T-helper 1 cell (primary cell): ENCODE measurements at places on chromosomes 3 and 15.

- no peak for DNase-seq
Observed at GRCh38 chr3:111926266-111926676, 52.6 kb upstream of the ABHD10 start.

DNA sequence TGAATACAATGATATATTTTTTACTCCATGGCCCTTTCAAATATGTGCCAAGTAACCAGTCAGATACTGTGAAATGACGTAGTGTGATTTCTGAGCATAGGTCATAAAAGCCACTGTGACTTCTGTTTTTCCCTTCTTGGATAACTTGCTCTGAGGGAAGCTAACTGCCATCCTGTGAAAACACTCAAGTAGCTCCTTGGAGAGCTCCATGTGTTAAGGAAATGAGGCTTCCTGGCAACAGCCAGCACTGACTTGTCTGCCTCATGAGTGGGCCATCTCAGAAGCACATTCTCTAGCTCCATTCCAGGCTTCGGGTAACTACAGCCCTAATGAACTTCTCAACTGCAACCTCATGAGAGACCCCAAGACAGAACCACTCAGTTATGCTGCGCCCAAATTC is 9.5 kb upstream of the CCDC80 start:
- no peak for DNase-seq

- no peak for DNase-seq
Observed at GRCh38 chr3:129107793-129108192, 13.8 kb downstream of the RAB43 start.

- DNase-seq, result no peak
Observed at GRCh38 chr15:43505738-43506137, 11.7 kb upstream of the MAP1A start.

- DNase-seq, result no peak
Observed at GRCh38 chr3:72776-73175, 123.8 kb upstream of the CHL1 start.

- DNase-seq, result no peak
Observed at GRCh38 chr3:155595371-155595770, 149.5 kb downstream of the PLCH1 start.

GRCh38 chr15:41892621-41893421 is 1.0 kb downstream of the SPTBN5 start:
- no peak for DNase-seq

DNA sequence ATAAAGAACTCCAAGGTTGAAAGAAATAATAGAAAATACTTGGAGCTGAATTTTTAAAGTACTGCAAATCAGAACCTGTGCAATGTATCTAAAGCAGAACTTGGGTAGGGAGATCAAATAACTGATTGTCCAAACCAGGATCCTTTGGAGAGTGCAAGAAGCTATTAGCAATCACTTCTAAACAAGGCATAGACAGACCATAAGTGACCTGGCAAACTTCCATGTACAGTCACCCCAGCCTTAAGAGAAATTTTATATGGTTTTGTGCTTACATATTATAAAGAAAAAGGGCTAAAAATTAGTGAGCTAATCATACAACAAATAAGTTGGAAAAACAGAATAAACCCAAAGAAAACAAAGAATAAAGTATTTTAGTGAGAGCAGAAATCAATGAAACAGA is 35.2 kb downstream of the ETV5 start:
- DNase-seq, result no peak

- no peak for DNase-seq
Observed at GRCh38 chr3:11690863-11691766, 47.4 kb upstream of the VGLL4 start.

GRCh38 chr3:139529662-139530061 is 9.9 kb downstream of the RBP1 start:
- DNase-seq, result no peak

DNA sequence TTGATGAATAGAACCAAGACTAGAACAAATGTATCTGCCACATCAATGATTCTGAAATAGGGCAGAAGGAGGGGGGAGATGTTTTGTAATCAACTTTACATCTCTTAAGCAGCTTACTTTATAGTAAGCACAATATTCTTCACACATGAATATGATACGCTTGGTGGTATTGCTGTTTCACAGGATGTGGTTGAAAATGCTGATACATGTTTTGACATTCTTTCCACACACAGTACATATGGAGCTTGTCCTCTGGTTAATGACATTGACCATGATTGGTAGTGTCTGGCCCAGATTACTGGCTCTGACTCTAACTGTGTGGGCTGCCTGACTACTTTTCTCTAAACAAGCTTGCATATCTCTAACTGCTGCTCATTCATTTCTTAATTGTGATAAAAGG is 168.9 kb downstream of the KLHL25 start:
- no peak for DNase-seq

- DNase-seq, result no peak
Observed at GRCh38 chr15:101613130-101614000, 38.8 kb downstream of the TM2D3 start.

DNA sequence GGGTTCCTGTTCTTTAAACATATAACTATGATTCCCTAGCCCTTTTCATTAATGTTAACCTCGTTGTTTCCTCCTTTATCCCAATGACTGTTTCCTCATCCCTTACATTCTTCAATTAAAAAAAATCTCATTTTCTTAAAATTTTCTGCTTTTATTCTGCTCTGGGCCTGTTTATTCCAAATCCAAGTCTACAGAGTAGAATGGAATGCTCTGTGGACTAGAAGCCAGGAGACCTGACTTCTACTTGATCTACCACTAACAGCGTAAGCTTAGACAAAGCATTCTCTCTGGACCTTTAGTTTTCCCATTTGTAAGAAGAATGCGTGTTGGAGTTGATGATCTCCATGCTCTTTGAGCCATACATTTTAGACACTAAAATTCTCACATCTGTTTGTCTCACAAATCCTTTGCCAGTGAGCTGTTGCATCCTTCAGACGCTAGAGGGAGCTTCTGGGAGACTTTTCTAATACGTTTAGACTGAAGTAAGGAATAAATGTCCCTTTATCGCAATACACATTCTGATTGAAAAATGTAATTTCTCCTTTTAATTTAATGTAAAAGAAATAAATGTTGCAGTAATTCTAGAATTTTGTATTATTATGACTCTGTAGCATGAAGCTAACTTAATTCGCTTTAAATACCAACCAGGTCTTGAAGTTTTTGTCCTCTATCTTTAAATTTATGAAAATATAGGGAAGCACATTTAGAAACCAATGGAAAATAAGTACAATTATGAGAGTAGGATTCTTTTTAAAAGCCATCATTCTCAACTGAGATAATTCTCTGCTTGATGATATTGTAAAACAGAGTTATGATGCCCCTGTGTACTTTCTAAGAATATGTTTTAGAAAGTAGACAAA is 21.7 kb upstream of the GMNC start:
- peak; percentile 3 for DNase-seq

DNA sequence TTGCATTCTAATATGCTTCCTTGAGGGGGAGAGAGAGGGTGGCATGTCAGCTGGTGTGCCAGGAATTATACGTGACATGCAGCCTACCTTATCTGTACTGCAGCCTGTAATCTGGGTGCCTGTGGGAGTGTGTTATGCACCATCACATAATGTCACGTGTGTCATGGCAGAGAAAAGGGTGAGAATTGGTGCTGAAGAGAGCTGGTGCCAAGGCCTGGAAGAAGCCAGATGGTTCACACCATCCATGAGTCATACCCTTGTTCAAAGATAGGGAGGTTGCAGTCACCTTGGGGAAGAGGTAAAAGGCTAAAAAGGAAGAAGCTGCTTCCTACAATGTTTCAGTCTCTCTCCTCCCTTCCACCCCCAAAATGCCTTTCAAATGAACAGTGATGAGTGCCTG is 5.3 kb downstream of the BRPF1 start:
- no peak for DNase-seq

DNA sequence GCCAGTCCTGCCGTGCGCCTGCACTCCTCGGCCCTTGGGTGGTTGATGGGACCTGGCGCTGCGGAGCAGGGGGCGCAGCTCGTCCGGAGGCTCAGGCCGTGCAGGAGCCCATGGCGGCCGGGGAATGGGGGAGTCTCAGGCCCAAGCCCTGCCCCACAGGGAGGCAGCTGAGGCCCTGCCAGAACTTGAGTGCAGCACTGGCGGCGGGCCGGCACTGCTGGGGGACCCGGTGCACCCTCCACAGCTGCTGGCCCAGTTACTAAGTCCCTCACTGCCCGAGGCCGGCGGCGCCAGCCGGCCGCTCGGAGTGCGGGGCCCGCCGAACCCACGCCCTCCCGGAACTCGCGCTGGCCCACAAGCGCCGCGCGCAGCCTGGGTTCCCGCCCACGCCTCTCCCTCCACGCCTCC is 190.9 kb upstream of the MME start:
- DNase-seq, result no peak

DNA sequence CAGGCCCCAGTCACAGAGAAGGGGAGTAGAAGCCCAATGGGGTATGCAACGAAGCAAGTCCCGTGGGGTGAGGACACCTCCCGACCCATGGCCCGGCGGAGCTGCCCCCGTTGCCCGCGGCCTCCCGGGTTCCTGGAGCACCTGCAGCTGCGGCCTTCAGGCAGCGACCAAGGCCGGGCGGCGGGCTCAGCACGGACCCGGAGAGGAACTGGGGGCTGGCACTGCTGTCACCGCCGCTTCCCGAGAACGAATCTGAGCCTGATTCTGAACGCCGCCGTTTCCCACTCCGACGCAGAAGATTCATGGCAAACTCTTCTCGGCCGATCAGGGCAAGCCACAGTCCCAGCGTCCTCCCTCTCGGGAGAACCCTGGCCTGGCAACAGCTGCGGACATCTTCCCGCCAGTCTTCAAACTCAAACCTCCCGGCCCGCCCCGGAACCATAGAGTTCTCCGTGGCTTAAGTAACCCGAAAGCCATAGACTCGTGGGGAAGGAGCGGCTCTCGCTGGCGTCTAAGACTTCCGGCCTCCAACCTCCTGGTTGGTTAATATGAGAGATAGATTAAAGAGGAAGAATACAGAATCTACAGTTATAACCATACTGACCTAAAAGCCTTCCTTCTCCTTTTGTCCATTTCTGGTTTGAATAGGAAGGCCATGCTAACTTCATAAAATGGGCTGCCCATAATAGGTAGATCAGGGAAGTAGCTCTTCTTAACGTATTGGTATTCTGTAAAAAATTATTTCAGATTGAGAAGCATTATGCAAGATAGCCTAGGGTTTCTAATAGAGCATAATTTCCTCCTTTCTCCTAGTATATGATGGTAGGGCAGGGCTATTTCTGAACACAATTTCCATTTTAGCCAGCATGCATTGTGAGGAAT is at the start of gene POLQ:
Gene POLQ, minus strand, starts transcription at position 415 of the 882 bp plus-strand sequence. Its CDS starts 111 bp downstream, at position 304.
- DNase-seq, result peak; percentile 92
